ENCODE measurements at places on chromosomes 16 and 17.

- no peak for DNase-seq
These were observed 47.9 kb downstream of the COPRS start for GRCh38 chr17:31811101-31811500.

GRCh38 chr16:26806657-26807056, 260.1 kb upstream of the C16orf82 start:
- DNase-seq: no peak

DNA sequence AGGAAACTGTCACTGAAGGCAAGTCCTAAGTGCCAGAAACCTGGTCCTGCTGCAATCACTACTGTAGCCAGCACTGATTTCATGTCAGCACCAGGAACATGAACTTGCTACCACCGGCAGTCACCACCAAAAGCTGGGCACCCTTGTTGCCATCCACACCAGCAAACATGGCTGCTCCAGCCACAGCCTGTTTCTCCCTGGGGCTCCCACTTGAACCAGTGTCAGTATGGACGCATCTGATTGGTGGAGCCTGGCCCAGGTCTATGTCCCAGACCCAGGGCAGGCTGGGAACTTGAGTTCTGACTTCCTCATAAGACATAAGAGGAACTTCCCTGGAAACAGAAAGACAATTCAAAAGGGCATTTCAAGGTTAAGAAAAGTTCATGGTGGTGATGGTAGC, 56.5 kb downstream of the COPRS start:
- peak; percentile 72 for DNase-seq

GRCh38 chr17:61481421-61481820, 29.2 kb downstream of the TBX4 start:
- no peak for DNase-seq

DNA sequence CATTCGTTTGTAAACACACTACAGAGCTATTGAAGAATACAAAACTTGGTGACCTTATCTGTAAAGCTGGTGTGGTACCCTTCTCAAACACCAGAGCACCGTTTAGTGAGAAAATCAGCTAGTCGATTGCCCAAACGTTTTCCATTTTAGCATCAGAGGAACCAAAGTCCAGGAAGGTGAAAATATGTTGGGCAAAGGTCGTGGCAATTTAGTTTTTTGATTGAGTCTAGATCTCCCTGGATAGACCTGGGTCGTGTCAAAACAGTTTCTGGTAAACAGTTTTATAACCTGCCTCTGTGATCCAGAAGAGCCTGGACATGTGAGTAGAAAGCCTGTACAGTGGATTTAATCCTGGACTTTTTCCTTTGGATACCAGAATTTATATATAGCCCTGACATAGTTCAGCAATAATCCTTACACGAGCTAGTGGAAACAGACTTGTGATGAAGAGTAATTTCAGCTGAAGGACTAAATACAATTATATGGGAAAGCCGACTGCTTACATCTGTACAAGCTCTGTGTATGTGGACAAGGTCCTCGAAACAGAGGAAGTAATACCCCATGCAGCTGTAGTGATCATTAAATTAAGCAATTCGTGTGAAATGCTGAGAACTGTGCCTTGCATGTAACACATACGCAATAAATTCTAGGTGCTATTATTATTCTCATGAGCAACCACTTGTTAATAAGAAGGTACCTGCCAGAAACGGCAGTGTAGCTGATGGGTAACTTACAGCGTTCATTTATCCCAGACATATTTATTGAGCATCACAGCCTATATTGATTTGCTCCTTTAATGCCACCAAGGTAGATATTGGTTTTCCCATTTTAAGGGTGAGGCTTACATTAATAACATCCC, 72.5 kb downstream of the MAP2K6 start:
- no peak for DNase-seq

DNA sequence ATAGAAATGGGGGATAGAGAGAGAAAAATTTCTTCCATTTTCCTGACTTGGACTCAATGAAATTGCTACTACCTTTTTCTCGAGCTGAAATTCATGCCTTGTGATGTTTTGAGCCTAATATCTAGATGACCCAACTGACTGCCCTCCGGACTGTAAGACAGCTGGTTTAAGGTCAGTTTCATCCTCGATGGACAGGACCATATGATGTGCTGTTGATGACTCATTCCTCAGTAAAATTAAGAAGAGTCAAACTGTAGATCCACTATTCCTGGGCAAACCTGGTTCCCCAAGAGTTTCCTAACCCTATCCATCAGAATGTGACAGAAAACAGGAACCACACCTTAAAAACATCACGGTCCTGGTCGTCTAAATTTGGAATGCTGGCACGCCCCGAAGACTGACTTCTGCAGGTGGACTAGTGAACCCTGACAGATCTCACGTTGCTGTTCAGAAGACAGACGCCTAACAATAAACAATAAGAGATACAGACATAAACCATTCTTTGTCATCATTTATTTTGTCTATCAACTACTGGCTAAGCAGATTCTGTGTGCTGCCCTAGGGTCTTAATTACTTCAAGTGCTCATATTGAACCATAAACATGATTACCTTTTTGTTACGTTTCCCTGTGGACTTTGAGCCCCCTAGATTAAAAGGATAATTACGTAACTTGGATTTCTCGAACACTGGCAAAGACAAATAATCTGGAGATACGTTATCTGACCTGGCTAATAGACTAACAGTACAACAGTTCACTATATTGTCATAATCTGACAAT, 45.1 kb upstream of the NOS2 start:
- no peak for DNase-seq

DNA sequence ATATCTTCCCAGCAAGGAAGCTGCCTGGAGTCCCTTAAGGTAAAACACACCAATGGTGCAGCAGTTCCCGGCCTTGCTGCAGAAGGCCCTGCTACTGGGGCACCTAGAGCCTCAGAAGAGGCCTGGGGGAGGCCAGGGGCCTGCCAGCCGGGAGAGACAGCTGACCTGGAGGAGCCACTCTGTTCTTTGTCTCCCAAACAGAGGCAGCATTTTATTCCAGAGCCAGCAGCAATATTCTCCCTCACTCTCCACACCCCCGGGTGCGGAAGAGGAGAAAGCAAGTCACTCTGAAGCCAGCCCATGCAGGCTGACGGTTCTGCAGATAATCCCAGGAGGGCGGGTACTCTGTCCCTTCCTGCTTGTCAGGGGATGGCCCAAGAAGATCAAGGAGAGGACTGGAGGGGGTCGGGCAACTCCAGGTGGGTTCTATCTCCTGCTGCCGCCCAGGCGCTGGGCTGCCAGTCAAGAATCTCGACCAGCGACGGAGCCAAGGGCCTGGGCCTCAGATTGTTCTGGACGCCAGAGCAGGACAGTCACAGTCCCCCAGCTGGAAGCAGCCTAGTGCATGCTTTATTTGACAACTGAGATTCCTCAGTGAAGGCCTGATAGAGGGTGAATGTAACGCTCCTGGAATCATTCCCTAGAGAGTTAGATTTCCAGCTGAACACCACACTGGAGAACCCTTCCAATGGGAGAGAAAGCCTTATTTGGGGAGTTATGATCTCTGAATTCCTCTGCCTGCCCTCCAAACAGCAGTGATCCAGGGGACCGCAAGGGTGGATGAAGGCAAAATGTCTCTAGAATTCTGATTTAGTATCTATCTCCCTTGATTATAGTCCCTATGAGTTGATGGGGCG, 1.1 kb upstream of the KIFC3 start:
- DNase-seq: peak; percentile 63

GRCh38 chr17:69574257-69575197, 160.0 kb downstream of the MAP2K6 start:
- DNase-seq: no peak

DNA sequence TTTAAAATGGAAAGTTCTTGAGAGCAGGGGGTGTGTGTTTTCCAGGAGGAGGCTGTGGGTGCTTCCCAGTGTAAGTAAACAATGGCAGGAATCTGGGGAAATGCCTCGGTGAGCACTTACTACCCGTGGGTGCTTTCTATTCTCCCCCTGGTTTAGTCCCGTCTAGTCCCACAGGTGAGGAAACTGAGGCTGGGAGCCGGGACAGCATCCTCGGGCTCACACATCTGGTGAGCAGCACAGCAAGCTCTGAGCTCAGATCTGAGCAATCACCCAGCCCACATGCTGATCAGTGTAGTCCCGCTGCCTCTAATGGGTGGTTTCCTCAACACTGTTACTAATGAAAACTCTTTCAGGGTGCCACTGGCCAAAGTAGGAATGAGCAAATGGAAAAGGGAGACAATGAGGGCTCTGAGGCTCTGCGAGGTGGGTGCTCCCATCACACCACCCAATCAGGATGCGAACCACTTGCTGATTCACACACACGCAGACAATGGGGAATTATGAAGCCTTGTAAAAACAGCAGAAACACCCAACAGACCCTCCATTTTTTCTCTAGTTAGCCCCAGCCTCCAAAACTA, 202.6 kb downstream of the PARN start:
- DNase-seq: no peak

DNA sequence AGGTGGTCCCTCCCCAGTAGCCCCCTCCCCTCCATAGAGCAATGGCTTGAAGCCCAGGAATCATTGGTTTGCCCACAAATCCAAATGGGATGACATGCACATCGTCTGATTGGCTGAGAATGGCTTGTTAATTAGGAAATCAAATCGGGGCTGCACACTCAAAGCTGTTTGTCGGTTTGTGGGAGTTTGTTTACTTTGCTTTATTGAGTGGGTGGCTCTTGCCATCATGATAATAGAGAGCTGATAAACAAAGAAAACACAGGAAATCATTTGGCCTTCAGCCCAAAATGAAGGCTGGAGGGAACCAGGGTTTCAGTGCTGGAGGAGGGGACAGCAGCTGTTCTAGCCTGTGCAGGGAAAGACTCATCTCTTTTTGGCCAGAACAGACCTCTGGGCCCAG, 316.3 kb downstream of the CBLN1 start:
- DNase-seq: no peak

- DNase-seq: no peak
These were observed 8.2 kb downstream of the MYLK3 start for GRCh38 chr16:46739934-46740333.

- DNase-seq: no peak
These were observed 29.7 kb downstream of the BRIP1 start for GRCh38 chr17:61833536-61834193.
